ENCODE measurements at places on chromosomes 4 and X.

GRCh38 chrX:5852941-5853340 is 375.7 kb downstream of the NLGN4X start:
- no peak for DNase-seq

DNA sequence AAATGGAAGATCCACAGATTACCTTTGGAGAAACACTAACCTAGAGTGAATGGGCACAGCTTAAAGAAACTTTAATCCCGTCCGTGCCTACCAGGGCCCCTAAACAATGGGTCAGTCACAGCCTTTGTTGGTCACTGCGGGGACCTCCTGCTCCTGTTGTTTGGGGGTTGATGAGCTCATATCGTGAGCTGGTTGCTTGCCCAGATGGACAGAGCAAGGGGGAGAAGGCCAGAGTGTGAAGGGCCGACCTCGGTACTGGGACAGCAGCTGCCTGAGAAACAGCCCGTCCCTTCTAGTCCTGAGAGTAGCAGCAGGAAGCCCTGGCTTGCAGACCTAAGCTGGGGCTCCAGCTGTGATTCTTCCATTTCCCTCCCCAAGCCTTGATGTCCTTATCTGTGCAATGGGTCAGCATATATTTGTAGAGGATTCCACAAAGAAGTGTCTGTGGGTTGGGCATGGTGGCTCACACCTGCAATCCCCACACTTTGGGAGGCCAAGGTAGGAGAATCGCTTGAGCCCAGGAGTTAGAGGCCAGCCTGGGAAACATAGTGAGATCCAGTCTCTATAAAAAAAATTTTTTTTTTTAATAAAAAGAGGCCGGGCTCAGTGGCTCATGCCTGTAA is 69.6 kb upstream of the SLC34A2 start:
- no peak for DNase-seq

DNA sequence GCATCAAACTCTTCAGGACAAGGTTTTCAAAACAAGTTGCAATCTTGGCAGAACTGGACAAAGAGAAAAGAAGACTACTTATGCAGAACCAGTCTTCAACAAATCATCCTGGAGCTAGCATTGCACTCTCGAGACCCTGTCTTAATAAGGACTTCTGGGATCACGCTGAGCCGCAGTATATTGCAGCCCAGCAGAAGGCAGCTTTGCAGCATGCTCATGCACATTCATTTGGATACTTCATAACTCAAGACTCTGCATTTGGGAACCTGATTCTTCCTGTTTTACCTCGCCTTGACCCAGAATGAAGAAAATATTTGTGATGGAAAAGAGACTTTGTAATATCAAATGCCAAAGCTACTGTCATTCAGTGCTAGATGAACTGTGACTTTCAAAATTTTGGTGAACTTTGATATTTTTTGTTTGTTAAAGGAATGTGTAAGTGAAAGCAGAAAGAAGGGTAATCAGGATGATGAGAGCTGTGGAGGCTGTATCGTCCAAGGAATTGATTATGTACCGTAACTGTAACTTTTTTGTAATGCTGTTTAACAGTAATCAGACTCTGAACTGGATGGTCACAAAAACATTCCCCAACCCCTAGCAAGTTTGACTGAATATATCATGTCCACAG is 27.2 kb downstream of the HSPA4L start:
- DNase-seq, result no peak

GRCh38 chrX:49212209-49212608 is 12.2 kb upstream of the SYP start:
- no peak for DNase-seq

DNA sequence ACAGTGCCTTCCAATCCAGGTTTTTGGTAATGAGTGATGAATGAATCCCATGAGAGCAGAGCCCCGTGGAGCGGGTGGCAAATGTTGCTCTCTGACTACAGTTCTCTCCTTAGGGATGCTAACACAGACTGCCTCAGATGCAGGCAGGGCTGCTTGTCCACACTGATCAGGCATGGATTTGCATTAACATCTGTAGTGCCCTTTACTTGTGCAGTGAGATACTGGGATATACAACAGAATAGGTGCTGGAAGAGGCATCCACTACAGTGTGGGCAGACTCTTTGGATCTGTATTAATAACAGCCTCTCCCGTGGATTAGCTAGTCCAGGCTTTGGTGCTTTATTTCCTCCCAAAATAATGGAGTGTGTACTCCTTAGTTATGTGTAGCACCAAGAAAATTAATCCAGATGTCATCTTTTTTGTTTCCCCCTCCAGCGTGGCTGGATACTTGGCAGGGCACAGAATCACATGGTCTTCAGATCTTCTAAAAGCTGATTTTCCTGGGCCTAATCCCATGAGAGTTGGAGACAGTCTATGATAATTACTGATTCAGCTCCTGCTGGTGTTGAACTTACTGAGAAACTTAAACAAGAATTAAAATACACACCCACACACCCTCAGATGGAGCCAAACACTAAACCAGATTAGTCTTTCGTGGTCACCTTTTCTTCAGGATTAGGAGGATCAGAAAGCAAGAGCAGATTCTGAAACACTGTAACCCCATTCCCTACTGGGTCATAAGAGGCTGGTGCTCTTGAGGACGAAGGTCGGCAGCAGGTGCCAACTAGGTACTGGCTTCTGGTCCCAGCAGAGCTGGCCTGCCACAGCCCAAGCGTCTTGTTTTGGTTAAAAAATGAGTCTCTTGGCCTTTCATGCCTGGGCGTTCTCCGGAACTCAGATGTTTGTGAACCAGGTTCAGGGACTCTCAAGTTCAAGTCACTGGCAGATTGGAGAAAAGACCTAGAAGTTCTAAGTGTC is 23.1 kb upstream of the NAP1L5 start:
- DNase-seq, result no peak

DNA sequence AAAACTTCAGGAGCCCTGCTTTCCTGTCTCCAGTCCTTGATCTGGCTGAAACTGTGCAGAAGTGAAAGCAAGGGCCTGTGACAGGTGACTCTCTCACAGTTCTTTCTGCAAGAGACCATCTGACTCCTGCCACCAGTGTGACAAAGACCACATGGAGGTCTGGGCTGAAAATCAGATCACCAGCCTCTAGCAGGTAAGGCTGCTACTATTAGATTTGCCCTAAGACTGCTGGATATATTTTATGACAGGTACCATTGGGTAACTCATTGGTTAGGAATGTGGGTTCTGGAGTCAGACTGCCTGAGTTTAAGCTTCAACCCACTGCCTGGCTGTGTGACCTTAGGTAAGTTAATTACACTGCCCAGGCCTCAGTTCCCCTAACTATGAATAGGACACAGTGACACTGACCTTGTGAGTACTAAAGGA is 163.3 kb upstream of the SLC7A11 start:
- no peak for DNase-seq

Data from naive thymus-derived CD8-positive, alpha-beta T cell (primary cell).